CD4-positive, alpha-beta T cell treated with Interleukin-4 for 4 hours (primary cell): ENCODE measurements at places on chromosomes 7 and 10.

DNA sequence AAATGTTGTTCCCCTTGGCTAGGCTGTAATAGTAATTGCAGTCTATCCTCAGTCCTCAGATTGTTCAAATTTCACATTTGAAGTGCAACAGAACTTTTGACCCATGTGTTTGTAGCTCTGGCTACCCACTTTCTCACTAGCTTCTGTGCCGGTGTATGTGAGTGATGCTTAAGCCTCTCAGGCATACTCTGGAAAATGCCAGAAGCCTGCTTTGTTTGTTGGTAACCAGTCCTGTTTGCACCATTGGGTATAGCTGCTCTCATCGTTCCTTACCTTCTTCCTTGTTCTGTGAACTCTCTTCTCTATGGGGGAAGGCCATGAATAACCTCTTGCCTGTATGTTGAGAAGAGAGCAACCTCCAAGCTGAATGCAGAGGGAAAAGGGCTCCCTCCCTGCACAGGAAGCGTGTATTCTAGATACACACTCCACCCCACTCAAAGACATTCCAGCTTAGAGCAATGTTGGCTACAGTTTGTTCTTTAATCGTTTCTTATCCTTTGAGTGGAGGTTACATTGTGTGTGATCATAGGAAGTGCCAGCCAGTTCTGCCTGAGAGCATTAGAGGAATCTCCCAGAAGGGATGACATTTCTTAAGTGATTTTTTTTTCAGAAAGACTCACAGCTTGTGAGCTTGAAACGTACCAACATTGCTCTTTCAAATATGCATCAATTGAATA lies 40.5 kb downstream of the C1QL3 start:
- no peak for DNase-seq

DNA sequence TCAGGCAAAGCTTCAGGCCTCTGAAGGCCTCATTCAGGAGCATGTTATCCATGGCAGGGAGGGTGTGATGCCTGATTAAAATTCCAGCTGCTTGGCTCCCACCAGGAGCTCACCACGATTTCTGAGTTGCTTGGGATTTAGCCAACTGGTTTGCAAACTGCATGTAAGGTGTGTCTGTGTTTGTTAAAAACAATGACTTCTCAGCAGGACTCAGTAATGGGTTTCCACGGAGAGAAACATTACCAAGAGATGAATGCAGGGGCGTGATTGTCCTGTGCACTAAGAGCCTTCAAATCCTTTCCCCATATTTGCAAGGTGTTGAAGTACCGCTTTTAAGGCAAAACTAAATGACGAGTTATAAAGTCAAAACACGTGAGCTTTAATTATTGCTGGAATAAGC lies 88.8 kb upstream of the BTBD16 start:
- DNase-seq: no peak

DNA sequence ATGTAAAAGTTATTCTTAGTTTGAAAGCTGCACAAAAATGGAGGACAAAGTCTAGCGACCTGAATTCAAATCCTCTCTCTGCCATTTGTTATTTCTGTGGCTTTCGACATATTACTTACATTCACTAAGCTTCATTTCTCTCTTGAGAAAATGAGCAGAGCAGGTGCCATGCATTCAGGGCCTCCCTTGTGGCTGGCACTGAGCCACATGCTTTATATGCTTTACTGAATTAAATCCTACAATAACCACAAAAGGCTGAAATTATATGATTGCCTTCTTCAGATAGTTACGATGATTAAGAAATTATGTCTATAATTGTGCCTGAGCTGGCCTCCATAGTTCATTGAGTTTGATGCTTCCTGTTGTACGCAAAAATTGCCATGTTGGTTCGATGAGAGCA lies 98.7 kb downstream of the NPSR1 start:
- DNase-seq: no peak

GRCh38 chr7:113652501-113652900 lies 266.3 kb downstream of the PPP1R3A start:
- DNase-seq: no peak

DNA sequence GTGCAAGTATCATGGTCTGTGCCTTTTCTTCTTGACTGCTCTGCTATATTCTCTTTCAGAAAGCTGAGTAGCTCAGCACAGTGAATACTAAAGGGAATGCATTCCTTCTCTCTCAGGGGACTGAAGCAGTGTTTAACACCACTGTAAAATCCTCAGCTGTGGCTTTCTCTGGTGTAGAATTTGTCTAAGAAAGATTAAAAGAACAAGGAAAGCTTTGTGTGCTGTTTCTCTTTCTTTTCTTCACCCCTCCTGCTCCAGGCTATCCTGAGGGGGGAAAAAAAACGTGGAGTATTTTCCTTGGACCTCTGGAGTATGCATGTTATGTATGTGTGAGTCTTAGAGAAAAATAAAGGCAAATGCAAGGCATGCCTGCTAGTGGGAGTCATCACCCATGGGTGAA lies 383.9 kb downstream of the AUTS2 start:
- no peak for DNase-seq

DNA sequence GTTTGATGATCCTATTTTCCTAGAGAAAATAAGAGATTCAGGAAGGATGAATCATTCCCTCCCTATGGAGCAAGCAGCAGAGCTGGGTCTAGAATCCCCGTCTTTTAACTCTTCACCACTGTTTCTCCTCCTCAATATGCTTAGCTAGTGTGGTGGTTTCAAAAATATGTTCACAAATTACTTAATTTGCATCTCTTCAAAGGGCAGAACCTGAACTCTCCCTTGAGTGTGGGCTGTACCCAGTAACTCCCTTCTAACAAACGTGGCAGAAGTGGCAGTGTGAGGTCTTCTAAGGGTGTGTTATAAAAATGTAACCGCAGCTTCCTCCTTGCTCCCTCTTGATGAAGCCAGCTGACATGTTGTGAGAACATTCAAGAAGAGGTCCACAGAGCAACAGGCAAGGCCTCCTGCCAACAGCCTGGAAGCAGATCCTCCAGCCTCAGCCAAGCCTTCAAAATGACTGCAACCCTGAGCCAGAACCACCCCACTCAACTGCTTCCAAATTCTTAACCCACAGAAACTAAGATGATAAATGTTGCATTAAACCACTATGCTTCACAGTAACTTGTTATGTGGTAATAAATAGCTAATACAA lies 36.6 kb downstream of the SRPK2 start:
- DNase-seq: peak; percentile 83

GRCh38 chr7:35248576-35249536 lies 5.0 kb downstream of the TBX20 start:
- no peak for DNase-seq

DNA sequence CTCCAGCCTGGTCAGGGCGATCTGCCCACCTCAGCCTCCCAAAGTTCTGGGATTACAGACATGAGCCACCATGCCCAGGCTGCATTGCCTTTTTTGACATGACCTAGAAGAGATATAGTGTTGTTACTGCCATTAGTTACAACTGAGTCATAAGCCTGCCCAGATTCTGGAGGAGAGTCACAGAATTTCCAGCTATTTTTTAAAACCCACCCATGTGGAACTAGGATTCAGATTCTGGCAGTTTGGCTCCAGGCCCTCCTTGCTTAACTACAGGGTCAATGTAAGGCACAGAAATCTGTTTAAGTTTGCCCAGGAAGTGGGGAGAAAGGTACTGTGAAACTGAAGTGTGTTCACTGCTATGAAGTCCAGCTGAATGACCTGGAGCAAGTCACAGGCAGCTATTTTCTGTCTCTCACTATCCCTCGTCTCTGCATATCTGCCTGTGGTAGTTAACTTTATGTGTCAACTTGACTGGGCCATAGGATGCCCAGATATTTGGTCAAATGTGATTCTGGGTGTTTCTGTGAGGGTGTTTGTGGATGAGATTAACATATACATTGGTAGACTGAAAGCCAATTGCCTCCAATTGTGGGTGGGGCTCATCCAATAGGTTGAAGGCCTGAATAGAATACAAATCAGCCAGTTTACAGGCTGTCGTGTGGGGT lies 8.4 kb upstream of the MARVELD1 start:
- DNase-seq: no peak

DNA sequence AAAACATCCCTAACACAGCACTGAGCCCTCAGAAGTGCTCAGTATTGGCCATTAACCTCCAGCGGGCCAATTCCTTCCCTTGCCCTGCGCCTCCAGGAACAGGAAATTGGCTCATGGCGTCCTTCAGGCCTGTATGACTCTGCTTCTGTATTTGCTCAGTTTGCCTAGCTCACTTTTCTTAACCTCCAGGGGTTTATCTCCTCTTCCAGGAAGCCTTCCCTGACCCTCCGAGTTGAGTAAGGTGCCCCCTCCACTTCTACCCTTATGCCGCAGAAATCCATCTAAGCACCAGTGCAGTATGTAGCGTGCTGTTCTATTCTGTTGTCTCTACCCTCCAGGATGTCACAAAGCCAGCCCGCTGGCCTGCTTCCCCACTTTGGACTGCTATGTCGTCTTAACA lies 1.1 kb upstream of the SFXN4 start:
- no peak for DNase-seq

- peak; percentile 12 for DNase-seq
Observed at GRCh38 chr10:44973323-44974081, 5.1 kb downstream of the DEPP1 start.

- DNase-seq: no peak
Observed at GRCh38 chr7:104700336-104700735, 313.7 kb upstream of the KMT2E start.
